Activated CD4-positive, alpha-beta T cell treated with anti-CD3 and anti-CD28 coated beads for 4 hours (primary cell): ENCODE measurements at places on chromosomes 6 and 20.
A peak's percentile ranks its signal among the peaks of the same experiment; 100 is the strongest.

DNA sequence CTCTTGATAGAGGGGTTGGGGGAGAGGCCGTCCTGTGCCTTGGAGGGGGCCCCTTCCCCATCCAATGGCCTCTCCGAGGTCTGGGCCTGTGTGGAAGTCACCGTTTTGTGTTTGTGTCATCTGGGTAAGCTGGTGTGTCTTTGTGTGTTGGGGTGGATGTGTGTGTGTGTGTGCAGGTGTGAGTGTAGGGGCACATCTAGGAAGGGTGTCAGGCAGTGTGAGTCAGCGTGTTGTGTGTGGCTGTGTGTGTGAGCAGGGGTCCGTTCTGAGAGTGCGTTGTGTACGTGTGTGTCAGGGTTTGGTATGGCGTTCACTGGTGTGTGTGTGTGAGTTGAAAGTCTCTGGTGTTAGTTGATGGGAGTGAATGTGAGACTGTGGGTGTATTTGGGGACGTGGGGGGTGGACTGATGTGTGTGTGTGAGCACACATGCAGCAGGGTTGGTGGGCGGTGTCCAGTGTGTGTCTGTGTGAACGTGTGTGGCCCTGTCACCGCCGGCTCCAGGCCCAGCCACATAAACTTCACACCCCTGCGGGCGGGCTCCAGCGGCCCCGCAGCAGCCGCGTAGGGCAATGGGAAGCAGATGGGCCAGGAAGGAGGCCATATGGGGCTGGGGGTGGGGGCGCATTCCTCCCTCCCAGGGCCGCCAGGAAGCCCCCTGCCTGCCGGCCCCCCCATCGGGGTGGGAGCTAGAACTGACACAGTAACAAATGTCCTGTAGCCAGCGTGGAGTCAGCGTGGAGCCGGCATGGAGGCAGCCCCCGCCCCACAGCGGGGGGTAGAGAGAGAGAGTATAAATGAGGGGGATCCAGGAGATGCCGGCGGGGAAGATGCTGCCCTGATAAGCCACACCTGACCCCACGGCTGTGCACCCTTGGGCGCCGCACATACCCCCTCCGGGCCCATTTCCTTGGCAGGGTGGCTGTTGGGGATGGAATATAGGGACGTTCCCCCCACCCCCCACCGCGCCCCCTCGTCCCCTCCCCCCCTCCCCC lies 32.1 kb downstream of the SNAI1 start:
- DNase-seq = no peak

- DNase-seq = no peak
Observed at GRCh38 chr6:35359744-35360348, 17.5 kb downstream of the PPARD start.

DNA sequence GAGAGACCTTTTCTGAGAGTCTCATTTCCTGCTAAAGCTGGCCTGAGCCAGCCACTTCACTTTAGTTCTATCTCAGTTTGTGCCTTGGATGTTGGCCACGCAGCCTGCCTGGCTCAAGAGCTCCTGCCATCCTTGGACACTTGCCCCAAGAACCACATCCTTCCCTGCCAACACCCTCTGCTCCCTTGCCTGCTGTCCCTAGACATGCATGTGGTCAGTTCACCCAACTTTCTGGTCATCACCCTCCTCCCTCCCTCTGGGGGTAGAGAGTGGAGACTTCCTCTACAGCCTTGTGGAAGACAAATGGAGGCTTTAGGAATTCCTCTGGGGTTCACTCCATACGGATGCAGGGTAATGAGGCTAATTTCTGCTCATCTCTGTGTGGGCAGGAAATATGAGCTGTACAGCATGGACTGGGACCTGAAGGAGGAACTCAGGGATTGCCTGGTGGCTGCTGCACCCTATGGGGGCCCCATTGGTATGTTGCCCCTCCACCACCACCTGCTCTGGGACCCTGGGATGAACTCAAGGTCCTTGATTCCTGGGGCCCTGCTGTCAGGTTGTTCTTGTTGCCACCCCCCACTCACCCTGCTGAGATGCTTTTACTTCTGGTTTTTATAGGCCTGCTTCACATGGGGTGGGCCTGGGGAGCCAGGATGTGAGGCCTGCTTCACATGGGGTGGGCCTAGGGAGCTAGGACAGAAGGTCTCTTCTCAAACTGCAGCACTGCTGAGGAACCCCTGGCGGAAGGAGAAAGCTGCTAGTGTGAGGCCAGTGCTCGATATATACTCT lies 13.8 kb upstream of the PTPRA start:
- DNase-seq = no peak

DNA sequence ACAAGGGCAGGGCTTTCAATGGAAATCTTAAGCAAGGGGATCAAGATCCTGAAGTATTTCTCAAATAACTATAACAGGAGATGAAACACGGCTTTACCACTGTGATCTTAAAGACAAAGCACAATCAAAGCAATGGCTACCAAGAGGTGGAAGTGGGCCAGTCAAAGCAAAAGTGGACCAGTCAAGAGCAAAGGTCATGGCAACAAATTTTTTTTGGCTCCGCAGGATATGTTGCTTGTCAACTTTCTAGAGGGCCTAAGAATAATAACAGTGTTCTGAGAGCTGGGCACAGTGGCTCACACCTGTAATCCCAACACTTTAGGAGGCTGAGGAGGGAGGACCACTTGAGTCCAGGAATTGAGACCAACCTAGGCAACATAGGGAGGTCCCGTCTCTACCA lies 54.1 kb downstream of the ILRUN start:
- no peak for DNase-seq

DNA sequence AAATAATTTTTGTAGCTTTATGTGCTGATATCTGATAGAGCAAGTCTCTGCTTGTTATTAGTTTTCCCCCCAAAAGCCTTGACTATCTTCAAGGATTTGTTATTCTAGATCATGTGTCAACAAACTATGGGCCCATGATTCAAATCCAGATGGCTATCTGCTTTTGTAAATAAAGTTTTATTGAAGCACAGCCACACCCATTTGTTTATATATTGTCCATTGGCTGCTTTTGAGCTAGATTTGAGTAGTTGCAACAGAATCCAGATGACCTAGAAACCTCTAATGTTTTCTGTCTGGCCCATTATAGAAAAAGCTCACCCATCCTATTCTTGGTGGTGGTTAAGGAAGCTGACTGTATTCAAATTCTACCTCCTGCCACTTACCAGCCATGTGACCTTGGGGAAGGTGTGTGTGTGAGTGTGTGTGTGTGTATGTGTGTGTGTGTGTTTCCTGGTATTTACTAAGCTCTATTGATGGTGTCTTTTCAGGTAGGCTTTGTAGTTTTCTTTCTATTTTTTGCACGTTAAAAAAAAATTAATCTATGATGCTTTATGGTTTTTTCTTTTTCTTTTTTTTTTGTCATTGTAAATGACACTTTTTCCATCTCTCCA lies 1.3 kb upstream of the GTSF1L start:
- peak; percentile 24 for DNase-seq

GRCh38 chr6:163460307-163460782 lies 45.8 kb downstream of the QKI start:
- peak; percentile 8 for DNase-seq

GRCh38 chr6:47306887-47307286 lies 2.8 kb downstream of the TNFRSF21 start:
- no peak for DNase-seq

DNA sequence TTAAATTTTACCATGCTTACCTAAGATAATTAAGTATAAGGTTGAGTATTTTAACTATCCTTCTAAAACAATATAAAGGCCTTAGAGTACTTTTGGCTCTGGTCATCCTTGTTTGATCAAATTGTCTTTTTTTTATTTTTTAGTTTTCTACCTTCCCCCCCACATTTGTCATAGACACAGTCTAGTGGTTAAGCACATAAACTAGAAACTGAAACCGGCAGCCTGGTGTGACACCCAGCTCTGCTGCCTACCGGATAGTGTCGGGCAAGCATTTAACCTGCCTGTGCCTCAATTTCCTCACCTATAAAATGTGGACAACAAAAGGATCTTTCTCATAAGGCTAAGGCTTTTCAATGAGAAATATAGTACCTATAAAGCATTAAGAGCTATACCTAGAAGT lies 21.6 kb upstream of the TULP4 start:
- DNase-seq = peak; percentile 55

GRCh38 chr6:24720131-24720603 lies 1.2 kb upstream of the C6orf62 start:
- DNase-seq = peak; percentile 82

DNA sequence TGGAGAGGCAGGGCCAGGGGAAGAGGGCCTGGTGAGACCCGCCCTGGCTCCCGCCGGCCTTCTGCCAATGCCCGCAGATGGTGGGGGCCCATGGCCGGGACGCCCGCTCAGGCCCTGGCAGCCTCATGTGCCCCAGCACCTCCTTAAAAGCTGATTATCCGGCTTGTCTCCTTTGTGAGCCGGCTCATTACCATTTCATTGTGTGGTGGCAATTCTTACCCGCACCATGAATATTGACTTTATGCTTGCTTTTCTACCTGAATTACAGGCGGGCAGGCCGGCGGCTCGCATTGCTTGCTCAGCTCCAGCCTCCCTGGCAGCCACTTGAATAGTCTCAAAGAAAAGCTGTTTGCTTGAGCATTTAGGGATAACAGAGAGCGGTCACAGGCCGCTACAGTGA lies 120.0 kb upstream of the JAG1 start:
- no peak for DNase-seq

DNA sequence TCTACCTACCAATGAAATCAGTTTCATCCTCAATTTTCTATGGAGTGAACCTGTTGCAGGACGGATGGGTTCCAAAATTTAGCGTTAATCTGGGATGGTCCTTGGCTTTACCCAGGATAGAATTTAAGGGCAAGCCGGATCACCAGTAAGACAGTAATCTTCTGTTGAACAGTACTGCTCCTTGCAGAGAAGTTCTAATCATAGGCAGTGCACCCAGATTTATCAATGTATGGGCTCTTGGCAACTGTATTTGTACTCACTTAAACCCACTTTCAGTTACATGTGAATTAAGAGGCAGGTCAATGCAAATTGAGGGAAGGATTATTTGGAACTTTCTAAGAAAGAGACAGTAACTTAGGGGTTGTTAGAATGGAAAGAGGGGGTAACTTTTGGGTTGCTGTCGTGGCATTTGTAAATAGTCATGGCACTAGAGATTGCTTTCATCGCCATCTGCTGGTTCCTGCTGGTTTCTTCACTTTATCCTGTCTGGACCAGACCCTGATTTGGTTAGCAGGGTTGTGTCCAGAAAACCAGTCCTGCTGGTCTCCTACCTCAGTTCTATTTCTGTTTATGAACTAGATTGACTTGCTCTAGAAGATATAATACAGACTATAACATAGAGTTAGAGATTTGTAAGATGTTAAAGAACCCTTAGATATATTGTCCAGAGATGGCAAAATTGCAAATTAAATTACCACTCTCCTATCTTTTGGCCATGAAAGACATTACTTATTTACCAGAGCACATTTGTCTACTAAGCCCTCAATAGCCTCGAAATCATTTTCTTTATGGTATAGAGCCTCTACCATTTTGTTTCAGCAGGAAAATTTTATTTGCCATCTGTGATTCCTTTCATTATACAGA lies 646.3 kb downstream of the UTRN start:
- peak; percentile 18 for DNase-seq

- no peak for DNase-seq
Observed at GRCh38 chr20:47300071-47300470, 56.4 kb downstream of the ZMYND8 start.

GRCh38 chr6:128739112-128739511 lies 143.8 kb upstream of the LAMA2 start:
- DNase-seq = no peak

DNA sequence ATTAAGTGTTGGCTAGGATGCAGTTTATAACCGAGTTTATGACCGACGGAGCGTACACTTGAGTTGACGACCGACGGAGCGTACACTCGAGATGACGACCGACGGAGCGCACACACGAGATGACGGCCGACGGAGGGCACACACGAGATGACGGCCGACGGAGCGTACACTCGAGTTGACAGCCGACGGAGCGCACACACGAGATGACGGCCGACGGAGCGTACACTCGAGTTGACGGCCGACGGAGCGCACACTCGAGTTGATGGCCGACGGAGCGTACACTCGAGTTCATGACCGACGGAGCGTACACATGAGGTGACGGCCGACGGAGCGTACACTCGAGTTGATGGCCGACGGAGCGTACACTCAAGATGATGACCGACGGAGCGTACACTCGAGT lies 119.8 kb downstream of the HUS1B start:
- DNase-seq = no peak

GRCh38 chr6:39623750-39624149 lies 101.5 kb downstream of the KIF6 start:
- no peak for DNase-seq

- DNase-seq = no peak
Observed at GRCh38 chr20:58869662-58870227, 17.2 kb downstream of the GNAS start.

DNA sequence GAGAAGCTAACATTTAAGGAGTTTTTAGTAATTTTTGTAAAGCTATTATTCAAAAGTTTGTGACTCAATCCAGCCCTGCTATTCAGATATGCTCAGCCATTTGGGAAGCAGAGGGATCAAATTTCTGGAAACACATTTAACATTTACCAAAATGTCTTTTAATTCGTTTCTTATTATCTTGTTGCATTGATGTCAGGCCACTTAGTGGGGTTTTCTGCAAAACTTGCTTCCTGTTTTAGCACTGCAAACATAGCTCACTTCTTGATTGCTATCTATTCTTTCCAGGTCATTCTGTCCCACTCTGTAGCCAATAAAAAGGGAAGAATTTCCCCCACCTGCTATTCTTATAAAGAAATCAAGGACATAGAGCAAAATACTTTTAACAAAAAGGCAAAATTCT lies 176.9 kb upstream of the SUPT3H start:
- DNase-seq = no peak

- DNase-seq = peak; percentile 71
Observed at GRCh38 chr20:41173161-41173721, 35.9 kb downstream of the PLCG1 start.

- DNase-seq = no peak
Observed at GRCh38 chr20:37395410-37395797, 49.5 kb downstream of the SRC start.

GRCh38 chr6:94389218-94389617 lies 969.9 kb upstream of the EPHA7 start:
- DNase-seq = no peak

DNA sequence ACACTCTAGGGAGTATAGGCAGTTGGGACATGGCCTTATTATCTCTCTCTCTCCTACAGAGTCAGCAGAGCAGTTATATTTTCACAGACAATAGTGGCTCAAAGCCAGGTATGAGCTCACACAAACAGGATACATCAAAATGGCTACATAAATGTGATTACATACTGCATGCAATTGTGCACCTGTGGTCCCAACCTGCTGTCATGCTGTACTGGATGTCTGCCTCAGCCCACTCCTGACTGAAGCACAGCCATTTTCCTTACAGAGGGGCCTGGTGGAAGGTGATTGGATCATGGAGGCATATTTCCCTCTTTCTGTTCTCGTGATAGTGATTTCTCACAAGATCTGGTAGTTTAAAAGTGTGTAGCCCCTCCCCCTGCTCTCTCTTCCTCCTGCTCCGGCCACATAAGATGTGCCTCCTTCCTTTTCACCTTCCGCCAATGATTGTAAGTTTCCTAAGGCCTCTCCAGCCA lies 37.0 kb upstream of the SAMHD1 start:
- no peak for DNase-seq

DNA sequence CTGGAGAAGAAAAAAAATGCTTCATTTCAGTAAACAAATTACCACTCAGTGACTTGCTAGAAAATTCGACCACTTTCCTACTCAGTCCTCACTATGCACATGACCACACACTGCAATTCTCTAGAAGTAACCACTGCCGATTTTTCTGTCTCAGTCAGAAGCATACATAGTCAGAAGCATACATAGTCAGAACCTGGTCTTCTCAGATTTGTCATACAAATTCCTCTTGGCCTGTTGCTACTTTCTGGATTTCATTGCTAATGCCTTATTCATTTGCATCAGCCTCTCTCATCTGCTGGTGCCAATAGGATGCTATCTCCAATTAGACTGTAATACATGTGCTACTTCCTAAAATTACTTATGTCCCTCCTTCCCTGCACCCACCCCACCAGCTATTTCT lies 10.2 kb upstream of the KIF16B start:
- no peak for DNase-seq
